Fibroblast of the aortic adventitia (primary cell): ENCODE measurements at places on chromosomes 1 and 21.

- peak; percentile 49 for DNase-seq
These were observed 7.5 kb downstream of the NBPF1 start for GRCh38 chr1:16605532-16606505.

DNA sequence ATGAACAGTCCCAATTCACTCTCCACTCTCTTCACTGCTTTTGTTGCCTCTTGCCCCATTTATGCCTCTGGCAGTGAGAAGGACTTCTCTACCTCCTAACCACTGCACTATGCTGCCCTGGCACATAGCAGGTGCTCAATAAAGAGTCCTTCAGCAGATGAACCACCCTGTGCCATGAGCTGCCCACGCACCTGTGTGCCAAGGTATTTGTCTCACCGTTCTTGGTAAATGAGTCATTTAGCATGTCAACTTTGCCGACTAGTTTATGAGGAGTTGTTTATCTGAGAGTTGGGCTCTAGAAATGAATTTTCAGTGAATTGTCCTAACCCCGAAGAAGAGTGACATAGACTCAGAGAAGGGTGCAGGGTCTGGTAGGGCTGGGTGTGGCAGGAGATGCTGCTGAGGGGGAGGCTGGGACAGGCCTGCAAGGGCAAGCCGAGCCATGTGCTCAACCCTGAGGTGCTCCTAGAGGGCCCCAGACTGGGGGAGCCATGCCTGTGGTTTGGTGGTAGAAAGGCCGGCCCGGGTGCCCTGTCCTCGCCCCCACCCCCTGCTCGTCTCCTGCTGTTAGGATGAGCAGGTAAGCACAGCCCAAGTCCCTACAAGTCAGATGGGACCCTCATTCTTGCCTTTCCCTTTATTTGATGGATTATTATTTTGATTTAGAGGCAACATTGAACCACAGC, 654.5 kb downstream of the MATN1 start:
- DNase-seq: no peak

- peak; percentile 12 for DNase-seq
These were observed 15.1 kb upstream of the DUSP10 start for GRCh38 chr1:221756830-221757551.

DNA sequence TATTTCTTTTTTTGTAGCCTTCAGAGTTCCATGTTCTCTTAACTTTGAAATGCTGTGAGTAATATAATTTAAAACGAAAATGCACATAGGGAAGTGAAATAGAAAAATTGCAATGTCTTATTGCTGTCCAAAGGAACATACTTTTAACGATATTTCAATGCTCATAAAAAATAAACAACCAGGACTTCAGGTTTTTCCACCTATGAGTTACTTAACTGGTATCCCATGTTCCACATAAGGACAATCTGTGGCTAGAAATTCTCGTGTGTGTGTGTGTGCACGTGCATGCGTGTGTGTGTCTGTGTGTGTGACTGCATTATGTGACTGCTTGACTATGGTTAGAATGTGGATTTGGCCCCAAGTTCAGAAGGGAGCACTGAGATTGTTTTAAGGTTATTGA, 200.8 kb upstream of the ADGRL4 start:
- DNase-seq: no peak

- peak; percentile 47 for DNase-seq
These were observed 775 bp upstream of the AIM2 start for GRCh38 chr1:159077120-159077961.

- peak; percentile 28 for DNase-seq
These were observed 19.6 kb upstream of the FAM89A start for GRCh38 chr1:231059566-231060193.

DNA sequence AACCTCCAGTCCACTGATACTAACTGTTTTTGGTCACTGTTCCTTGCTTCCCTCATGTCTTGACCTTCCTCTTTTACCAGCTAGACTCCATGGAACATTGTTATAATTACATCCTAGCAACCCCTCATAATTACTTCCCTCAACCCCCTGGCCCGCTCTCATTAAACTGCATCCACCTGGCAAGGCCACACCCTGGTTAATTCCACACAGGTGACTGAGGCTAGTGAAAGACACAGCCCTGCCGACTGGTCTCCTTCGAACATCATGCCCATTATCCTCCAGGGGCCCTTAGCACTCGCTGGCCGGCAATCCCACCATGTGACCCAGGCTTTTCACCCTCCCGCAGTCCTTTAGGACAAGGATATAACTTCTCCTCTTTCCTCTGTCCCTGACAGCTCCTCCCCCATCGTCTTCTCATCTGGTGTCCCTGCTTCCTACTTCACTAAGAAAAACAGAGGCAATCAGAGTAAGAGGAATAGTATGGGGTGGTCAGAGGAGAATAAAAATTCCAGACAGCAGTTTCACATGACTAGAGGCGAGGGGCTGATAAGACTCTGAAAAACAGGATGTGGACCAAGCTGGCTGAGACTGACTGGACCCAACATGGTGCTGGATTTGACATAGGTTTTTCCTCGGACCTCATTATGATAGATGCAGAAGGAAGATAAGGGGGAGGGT, 8.8 kb upstream of the TENT5B start:
- DNase-seq: peak; percentile 40

GRCh38 chr1:32349211-32349708, 13.0 kb downstream of the FAM229A start:
- DNase-seq: no peak

DNA sequence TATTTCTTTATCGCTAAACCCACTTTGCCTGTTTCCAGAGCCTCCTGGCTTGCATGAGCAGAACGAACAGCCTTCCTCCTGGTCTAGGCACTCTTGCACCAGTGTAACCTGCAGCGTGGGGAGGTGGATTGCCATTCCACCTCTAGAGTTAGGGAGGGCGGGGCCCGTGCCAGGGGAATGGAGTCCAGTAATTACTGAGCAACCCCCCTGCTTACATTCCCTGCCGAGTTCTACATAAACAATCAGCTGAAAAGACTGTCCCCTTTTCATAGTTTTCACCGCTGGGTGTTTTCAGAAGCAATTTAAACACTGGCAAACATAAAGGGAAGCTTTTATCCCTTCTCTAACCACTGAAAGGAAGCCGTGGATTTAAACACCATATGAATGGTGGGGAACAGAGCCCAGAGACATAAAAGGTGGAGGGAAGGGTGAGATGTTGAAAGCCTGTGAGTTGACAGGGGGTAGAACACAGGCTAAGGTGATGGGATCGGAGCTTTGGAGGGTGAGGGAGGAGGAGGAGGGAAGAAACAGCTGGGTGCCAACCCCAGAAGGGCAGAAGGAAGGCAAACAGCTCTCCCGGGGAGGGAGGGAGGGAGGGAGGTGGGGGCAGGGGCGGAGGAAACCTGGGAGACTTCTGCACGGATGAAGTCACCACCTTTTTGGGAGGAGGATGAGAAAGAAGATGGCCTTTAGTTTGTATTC, 68.0 kb upstream of the WDR26 start:
- no peak for DNase-seq

DNA sequence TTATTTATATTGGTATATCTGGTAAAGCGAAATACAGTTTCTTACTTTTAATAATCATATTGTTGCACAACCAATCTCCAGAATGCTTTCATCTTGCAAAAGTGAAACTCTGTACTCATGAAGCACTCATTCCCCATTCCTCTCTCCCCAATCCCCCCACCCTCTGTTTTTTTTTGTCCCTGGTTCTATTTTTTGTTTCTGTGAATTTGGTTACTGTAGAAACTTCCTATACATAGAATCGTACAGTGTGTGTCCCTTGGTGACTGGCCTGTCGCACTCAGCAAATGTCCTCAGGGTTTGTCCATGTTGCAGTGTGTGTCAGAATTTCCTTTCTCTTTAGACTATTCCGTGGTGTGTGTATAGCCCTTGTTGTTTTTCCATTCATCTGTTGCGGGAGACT, 7.9 kb upstream of the NLRP3 start:
- DNase-seq: no peak

- no peak for DNase-seq
These were observed 23.0 kb downstream of the NID1 start for GRCh38 chr1:236041631-236042618.

- DNase-seq: no peak
These were observed 13.9 kb downstream of the COX20 start for GRCh38 chr1:244849189-244849866.

DNA sequence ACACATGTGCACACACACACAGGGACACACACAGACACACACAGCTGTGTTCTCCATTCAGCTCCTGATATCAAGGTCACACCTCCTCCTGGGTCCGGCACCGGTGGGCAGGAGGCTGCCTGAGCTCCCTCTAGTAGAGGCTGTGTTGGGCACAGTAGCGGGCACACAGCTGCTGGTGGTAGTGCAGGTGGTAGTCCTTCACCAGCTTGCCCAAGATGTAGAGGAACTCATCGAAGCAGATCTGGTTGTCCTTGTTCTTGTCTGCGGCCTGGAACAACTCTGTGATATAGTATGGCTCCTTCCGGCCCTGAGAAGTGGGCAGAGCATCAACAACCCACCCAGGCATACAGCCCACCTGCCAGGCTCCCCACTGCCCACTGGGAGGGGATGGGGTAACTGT, 5.6 kb upstream of the S100A8 start:
- no peak for DNase-seq

DNA sequence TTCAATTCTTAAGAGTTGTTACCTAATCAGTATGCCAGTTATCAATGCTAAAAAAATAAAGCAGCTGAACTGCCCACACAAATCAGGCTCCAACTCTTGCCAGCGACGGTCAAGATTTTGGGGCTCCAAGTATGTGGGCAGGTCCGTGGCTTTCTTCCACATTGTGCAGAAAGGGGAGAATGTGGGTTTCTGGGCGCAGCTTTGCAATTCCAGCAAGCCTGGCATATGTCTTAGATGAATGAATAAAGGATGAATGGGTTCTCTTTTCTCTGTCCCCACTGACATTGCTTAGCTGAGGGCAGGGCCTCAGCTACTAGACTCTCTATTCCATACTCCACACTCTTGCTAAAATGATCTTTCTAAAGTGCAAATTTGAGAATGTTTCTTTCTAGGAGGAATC, 42.4 kb downstream of the NENF start:
- DNase-seq: no peak

- peak; percentile 31 for DNase-seq
These were observed 750 bp downstream of the RHOU start for GRCh38 chr1:228735871-228736586.

GRCh38 chr21:44299458-44300261, at the start of gene PFKL:
Gene PFKL (plus strand): TSS chr21:44300053. CDS start chr21:44300106, 53 bp downstream.
- peak; percentile 48 for DNase-seq

DNA sequence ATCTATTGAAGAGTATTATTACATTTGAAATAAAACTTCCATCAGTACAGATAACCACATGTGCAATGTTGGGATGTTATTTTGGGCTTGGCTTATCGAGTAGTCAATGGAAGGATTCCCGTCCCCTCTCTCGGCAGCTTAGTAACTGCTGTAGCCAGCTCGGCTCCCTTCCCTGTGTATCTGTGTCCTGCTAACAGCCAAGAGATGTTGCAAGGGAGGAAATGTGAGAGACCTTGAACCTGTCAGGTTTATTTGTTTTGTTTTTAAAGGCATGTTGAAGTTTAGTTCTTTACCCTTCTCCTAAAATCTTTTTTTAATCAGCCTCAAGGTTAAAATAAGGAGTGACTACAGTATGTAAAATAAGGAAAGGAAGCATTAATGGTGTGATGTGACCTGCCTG, 13.6 kb upstream of the TARS2 start:
- DNase-seq: no peak

GRCh38 chr1:204670152-204670927, 15.2 kb downstream of the LRRN2 start:
- DNase-seq: peak; percentile 77

GRCh38 chr1:200415227-200415626, 5.4 kb upstream of the ZNF281 start:
- peak; percentile 19 for DNase-seq

GRCh38 chr21:45403825-45404729, 888 bp upstream of the COL18A1 start:
- peak; percentile 55 for DNase-seq

GRCh38 chr1:10232163-10232562, 21.8 kb downstream of the KIF1B start:
- DNase-seq: peak; percentile 36

GRCh38 chr1:231926340-231926739, 299.8 kb downstream of the DISC1 start:
- DNase-seq: no peak
